Activated CD8-positive, alpha-beta memory T cell treated with anti-CD3 and anti-CD28 coated beads, Interleukin-2, amount 10 ng/mL, durations not matched to agents 7 days and 5 days (primary cell): ENCODE measurements at places on chromosomes 12 and 14. TPM values are rescaled to one million over a fixed set of nuclear protein-coding genes. Genes with fewer than 3 reads are reported as not detected.

- H3K27ac ChIP-seq, result no peak overlapping the region
- no peak for DNase-seq
- H3K36me3 ChIP-seq, result no peaks in the 10 kb centered on the region
- H3K27me3 ChIP-seq, result peaks cover 7% of the 10 kb centered on the region
- no peak overlapping the region for H3K4me3 ChIP-seq
- no peaks in the 10 kb centered on the region for H3K4me1 ChIP-seq
These were observed 115.9 kb downstream of the NTN4 start for GRCh38 chr12:95674631-95675030.

GRCh38 chr12:113464452-113464775 lies 7.3 kb downstream of the LHX5 start:
- DNase-seq, result no peak
- no peak overlapping the region for H3K4me3 ChIP-seq
- peaks cover 81% of the 10 kb centered on the region for H3K27me3 ChIP-seq
- H3K4me1 ChIP-seq, result peaks cover 14% of the 10 kb centered on the region
- H3K27ac ChIP-seq, result no peak overlapping the region

DNA sequence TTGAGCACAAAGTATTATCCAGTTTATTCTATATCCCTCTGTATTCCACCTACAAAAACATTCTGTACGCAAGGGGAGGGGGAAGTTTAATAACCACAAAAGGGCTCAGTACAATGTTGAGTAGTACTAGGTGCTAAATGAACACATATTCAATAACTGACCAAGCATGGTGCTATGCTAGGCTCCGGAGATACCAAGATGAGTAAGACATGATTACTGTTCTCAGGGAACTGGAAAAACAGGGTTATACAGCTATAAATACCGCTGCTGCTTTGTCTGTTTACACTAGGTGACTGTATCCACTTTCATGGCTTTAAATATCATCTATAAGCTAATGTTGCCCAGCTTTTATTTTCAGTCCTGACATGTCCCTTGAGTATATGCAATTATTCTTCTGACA lies 135.8 kb downstream of the INSM2 start:
- no peaks in the 10 kb centered on the region for H3K4me1 ChIP-seq
- no peak overlapping the region for H3K27ac ChIP-seq
- no peaks in the 10 kb centered on the region for H3K27me3 ChIP-seq
- no peak for DNase-seq

DNA sequence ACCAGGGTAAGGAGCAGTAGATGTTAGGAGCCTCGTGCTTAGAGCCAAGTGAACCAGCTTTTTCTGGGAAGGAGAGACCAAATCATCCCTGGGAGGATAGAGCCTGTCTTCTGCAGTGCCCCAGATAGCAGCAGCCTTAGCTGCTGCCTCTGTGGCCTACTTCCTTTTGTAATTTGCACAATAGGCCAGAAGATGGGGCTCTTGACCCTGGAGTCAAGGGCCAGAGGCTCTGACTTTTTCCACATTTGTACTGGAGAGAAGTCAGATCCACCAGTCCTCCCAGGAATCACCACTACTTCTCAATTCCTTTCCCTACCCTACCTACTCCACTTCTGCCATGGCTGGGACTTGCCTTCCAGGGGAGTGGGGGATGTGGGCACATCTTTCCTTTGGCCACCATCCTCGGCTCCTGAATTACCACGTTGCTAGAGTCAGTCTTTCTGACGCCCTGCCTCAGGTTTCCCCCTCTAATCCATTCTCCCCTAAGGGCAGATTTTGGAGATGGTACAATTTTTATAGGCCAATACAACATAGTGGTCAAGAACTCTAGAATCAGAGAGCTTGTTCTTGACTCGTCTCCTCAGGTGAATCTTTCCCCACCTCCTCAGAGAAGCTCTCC lies 3.3 kb upstream of the SLC4A8 start:
- peak; percentile 64 for DNase-seq
- no peak overlapping the region for H3K4me3 ChIP-seq
- H3K36me3 ChIP-seq, result no peaks in the 10 kb centered on the region

GRCh38 chr14:82855912-82856391 lies 1322.3 kb upstream of the SEL1L start:
- H3K27me3 ChIP-seq, result no peaks in the 10 kb centered on the region
- no peak for DNase-seq
- no peak overlapping the region for H3K4me3 ChIP-seq
- H3K36me3 ChIP-seq, result no peaks in the 10 kb centered on the region
- H3K27ac ChIP-seq, result no peak overlapping the region

DNA sequence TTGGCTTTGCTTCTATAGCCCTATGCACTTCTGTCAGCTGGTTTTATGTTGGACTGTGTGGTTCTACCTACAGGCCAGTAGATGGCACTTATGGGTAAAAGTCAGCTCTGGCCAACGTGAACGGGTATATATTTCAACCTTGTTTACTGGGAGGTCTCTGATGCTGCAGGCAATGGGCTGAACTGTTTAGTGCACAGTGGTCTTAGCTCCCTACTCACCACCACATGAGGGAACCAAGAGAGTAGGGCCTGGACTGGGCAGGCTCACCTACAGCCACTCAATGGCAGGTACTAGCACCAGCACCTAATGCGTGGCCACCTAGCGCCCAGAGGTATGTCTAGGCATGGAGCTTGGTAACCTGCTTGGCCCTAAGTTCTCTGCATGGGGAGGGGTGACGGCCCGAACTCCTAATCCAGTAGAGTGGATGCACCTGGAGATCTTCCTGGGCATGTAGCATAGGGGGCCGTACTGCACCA lies 481.8 kb downstream of the TMEM117 start:
- DNase-seq, result no peak
- H3K27ac ChIP-seq, result no peak overlapping the region
- no peaks in the 10 kb centered on the region for H3K27me3 ChIP-seq
- no peak overlapping the region for H3K4me3 ChIP-seq
- H3K36me3 ChIP-seq, result no peaks in the 10 kb centered on the region

GRCh38 chr14:104968153-104968527 lies 10.0 kb downstream of the AHNAK2 start:
- H3K4me1 ChIP-seq, result peaks cover 2% of the 10 kb centered on the region
- no peak overlapping the region for H3K4me3 ChIP-seq
- no peak overlapping the region for H3K27ac ChIP-seq
- H3K36me3 ChIP-seq, result no peaks in the 10 kb centered on the region

DNA sequence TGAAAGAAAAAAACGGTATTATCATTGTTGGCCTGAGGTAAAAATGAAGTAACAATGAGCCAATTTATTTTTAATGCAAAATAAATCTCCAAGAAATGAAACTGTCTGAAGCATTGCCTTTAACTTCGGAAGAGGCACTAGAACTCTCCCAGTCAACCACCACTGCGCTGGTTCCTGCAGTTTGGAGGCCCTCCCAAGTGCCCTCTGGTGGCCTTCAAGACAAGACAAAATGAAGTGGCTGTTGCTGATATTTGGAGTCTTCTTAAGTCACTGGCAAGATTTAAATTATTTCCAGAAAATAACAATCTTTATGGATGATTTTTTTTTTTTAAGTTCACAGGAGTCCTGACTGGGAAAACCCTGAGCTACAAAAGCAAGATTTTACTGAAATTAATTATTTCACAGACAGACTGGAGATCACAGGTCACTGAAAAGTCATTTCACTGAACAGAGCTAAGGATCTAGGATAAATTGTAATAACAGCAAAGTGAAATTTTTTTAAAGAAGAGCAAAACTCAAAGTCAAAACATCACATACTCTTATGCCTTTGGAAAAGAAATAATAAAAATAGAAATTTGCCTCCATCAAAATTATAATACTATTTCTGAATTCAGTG lies 58.2 kb downstream of the DICER1 start:
- H3K27me3 ChIP-seq, result no peaks in the 10 kb centered on the region
- H3K4me1 ChIP-seq, result peaks cover 11% of the 10 kb centered on the region
- H3K27ac ChIP-seq, result no peak overlapping the region
- H3K4me3 ChIP-seq, result no peak overlapping the region
- peaks cover 36% of the 10 kb centered on the region for H3K36me3 ChIP-seq
- peak; percentile 46 for DNase-seq

DNA sequence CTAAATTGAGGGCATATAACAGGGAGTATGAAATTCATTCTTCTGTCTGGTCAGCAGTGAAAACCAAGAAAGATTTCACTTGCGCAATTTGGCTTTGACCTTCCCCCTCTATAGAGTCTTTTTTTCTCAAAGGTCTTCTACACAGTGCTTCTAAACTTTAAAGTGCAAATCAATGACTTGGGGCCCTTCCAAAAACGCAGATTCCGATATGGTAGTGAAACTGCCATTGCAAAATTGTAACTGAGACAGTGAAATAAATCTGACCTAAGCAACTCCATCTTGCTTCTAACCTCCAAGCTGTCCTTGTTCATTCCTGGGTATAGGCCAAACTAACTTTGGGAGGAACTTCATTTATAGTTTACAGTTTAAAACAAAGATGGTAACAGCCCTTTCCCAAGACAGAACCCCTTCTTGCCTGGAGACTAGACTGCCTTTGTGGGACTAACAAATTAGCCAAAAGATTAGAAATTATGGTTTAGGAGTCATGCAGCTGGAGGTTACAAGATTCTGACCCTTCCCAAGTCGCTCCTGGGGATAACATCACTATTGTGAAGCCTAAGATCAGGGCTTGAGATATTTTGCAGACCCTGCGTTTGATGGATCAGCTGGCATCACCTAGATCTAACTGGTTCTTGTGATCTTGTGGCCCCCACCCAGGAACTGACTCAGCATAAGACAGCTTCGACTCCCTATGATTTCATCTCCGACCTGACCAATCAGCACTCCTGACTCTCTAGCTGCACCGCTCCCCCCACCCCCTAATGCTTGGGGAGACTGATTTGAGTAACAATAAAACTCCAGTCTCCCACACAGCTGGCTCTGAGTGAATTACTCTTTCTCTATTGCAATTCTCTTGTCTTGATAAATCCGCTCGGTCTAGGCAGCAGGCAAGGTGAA lies 5.0 kb downstream of the SLC25A21 start:
- no peaks in the 10 kb centered on the region for H3K4me1 ChIP-seq
- peaks cover 2% of the 10 kb centered on the region for H3K36me3 ChIP-seq
- no peak overlapping the region for H3K27ac ChIP-seq
- DNase-seq, result no peak
- peaks cover 11% of the 10 kb centered on the region for H3K27me3 ChIP-seq

GRCh38 chr14:97218691-97219430 lies 421.7 kb downstream of the VRK1 start:
- peaks cover 55% of the 10 kb centered on the region for H3K27me3 ChIP-seq
- H3K27ac ChIP-seq, result no peak overlapping the region
- H3K4me1 ChIP-seq, result peaks cover 11% of the 10 kb centered on the region
- H3K4me3 ChIP-seq, result peak overlapping the region; percentile 65

DNA sequence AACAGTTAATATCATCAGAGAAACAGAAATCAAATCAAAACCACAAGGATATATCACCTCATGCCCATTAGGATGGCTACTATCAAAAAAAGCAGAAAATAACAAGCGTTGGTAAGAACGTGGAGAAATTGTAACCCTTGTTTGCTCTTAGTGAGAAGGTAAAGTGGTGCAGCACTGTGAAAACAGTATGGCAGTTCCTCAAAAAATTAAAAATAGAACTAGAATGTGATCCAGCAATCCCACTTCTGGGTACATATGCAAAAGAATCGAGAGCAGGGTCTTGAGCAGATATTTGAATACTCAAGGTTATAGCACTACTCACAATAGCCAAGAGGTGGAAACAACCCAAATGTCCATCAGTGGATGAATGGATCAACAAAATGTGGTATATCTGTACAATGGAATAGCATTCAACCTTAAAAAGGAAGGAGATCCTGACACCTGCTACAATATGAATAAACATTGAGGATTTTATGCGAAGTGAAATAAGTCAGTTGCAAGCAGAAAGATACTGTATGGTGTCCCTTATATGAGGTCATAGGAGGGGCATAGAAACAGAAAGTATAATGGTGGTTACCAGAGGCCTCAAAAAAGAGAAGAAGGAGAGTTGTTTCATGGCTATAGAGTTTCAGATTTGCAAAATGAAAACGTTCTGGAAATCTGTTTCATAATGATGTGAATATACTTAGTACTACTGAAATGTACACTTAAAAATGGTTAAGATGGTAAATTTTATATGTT lies 131.0 kb upstream of the EEA1 start:
- H3K36me3 ChIP-seq, result no peaks in the 10 kb centered on the region
- peaks cover 58% of the 10 kb centered on the region for H3K27me3 ChIP-seq
- DNase-seq, result no peak

DNA sequence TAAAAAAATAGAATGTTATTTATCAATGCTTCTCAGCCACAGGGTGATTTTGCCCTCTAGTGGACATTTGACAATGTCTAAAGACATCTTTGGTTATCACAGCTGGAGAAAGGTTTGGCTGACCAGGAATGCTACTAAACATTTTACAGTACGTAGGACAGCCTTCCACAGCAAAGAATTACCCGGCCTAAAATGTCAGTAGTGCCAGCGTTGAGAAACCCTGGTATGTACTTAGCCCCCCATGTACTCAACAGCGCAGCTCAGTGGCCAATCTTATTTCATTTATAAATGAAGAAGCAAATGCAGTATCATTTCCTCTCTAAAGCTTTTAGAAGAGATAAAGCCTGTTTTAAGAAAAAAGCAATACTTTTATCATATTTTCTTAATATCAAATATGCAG lies 5.8 kb downstream of the MARK3 start:
- no peak overlapping the region for H3K4me3 ChIP-seq
- H3K36me3 ChIP-seq, result peaks cover 7% of the 10 kb centered on the region
- no peaks in the 10 kb centered on the region for H3K27me3 ChIP-seq
- H3K27ac ChIP-seq, result no peak overlapping the region

DNA sequence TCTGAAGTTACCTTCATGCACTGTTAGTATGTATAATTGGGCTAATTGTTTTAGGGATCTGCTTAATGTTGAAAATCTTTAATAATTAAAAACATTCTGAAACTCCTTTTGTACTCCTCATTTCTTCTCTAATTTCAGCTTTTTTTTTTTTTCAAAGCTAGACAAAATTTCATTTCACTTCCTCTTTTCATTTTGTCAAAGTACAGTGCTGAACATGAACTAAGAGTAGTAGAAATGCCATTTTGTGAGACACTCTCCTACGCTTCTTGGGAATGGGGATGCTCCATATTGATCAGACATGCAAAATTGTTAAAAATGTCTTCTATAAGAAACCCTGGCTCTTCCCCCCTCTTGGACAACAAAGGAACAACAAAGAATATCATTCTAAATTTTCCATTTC lies 1.7 kb downstream of the ABCD2 start:
- peaks cover 30% of the 10 kb centered on the region for H3K4me1 ChIP-seq
- no peak overlapping the region for H3K27ac ChIP-seq
- peaks cover 32% of the 10 kb centered on the region for H3K36me3 ChIP-seq
- no peak overlapping the region for H3K4me3 ChIP-seq
- no peak for DNase-seq

GRCh38 chr14:89654998-89655397 lies 238.0 kb upstream of the FOXN3 start:
- H3K4me3 ChIP-seq, result no peak overlapping the region
- DNase-seq, result no peak
- peaks cover 5% of the 10 kb centered on the region for H3K36me3 ChIP-seq
- H3K4me1 ChIP-seq, result peaks cover 16% of the 10 kb centered on the region
- H3K27me3 ChIP-seq, result no peaks in the 10 kb centered on the region

The NOP9 gene
- total RNA-seq, result 34.2 TPM

The BHLHE41 gene
- not detected for total RNA-seq

The SLC24A4 gene
- total RNA-seq, result not detected

The LRRK2 gene
- total RNA-seq, result 0.23 TPM

The GPRC5D gene
- not detected for total RNA-seq

The PMEL gene
- total RNA-seq, result 0.23 TPM

The OR4E2 gene
- not detected for total RNA-seq

The SIX1 gene
- total RNA-seq, result 0.47 TPM

The FOXN4 gene
- not detected for total RNA-seq
